ENCODE measurements at places on chromosomes 7 and 10.

- no peak for DNase-seq
Observed at GRCh38 chr10:108523016-108523800, 1358.7 kb upstream of the SORCS1 start.

GRCh38 chr10:94293354-94293753, 69.4 kb downstream of the NOC3L start:
- DNase-seq = peak; percentile 9

DNA sequence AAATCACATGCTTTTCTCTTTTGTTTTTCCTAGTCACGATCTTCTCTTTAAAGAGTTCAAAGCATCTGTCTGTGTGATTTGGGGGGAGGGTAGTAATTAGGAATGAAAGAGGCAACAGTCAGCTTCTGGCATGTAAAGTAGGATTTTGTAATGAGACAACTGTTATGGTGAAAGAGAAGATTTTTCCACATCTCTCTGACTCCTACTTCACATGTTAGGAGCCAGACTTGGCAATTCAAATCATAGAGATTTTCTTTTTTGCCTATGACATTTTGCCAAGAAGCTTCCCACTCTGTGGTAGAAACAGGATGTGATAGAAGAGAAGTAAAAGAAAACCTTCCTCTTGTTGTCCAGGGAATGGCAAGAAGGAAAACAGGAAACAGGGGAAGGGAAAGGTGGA, 38.3 kb upstream of the KLHL7 start:
- DNase-seq = peak; percentile 57

- no peak for DNase-seq
Observed at GRCh38 chr7:137266764-137267163, 76.8 kb downstream of the PTN start.

GRCh38 chr10:80472234-80473095, 18.4 kb downstream of the TSPAN14 start:
- DNase-seq = peak; percentile 84

DNA sequence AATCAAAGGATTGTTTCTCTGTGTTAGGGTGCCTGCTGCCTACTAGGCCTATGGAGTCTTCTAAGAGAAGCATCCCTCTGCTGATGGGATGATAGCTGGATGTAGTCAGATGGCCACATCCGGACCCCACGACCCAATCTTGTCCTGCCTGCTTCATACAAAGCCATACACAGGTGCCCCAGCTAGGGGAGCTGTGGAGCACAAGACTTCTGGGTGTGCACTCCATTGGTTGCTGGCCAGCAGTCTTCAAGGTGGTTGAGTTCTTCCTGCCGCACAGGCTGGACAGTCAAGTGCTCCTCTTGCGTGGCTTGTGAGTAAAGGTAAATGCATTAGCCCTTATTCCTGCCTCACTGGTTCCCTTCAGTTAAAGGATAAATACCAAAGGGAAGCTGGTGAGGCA, 120.2 kb downstream of the TEX36 start:
- no peak for DNase-seq

GRCh38 chr10:110040767-110041478, 33.1 kb downstream of the ADD3 start:
- DNase-seq = no peak

DNA sequence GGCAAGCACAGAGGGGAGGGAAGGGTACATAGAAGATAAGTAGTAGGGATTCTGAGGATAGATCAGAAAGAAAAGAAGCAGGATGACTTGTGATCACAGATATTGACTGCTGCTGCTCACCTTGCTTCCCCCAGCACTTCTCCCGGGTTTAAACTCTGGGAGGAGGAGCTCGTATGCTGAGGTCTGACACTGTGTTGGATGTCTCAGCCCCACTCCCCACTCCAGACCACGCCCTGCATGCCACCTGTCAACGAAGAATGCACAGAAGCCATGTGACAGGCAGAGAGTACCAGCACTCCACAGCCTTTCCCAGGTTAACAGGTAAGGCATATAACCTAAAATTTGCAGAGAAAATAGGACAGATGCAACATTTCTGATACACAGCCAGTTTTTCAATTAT, 388.9 kb downstream of the TNS3 start:
- DNase-seq = no peak

- DNase-seq = peak; percentile 56
Observed at GRCh38 chr7:47581804-47582763, at the start of gene TNS3. Gene TNS3, minus strand, starts transcription at chr7:47582111. Its CDS starts 142,475 bp downstream, at chr7:47439636.

DNA sequence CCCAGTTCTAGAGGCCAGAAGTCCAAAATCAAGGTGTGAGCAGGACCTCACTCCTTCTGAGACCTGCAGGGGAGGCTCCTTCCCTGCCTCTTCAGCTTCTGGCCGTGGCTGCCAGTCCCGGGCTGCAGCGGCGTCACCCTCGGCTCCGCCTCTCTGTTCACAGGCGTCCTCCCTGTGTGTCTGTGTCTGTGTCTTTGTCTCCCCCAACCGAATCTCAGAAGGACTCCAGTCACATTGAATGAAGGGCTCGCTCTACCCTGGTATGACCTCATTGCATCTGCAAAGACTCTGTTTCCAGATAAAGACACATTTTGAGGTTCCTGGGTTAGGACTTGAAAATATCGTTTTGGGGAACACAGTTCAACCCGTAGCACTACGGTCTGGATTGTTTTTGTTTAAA, 33.1 kb upstream of the GALNT11 start:
- peak; percentile 29 for DNase-seq

- DNase-seq = no peak
Observed at GRCh38 chr7:68422281-68422680, 1176.0 kb upstream of the AUTS2 start.

DNA sequence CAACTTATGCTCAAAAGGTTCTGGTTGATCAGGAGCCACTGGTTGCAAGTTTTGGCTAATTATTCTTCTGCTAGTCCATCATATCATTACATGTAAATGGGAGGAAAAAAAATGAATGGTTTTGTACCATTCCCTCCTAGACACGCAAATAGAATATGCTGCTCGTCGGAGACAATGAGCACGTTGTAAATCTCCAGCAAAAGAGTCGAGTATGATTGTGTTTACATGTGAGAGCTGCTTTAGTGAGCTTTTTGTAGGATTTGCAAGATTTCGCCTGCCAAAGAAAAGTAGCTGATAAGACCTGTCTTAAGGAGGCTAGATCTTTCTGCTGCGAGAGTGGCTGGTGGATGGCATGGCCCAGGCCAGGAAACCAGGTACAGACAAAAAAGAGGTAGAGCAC, 109.0 kb downstream of the ZMYND11 start:
- DNase-seq = no peak

- DNase-seq = no peak
Observed at GRCh38 chr7:43637114-43637806, 54.4 kb downstream of the STK17A start.

- peak; percentile 88 for DNase-seq
Observed at GRCh38 chr10:110916554-110917346, 2.2 kb downstream of the BBIP1 start.

GRCh38 chr10:63373176-63373575, 92.6 kb downstream of the JMJD1C start:
- DNase-seq = no peak

- DNase-seq = no peak
Observed at GRCh38 chr7:51635775-51636174, 319.2 kb upstream of the COBL start.

Measured in fibroblast of villous mesenchyme (primary cell).